Coronary artery (tissue), 2 donors: ENCODE measurements at places on chromosomes 1 and 21.

GRCh38 chr21:37849506-37850102 lies 66.7 kb downstream of the KCNJ6 start:
- no peak for DNase-seq

DNA sequence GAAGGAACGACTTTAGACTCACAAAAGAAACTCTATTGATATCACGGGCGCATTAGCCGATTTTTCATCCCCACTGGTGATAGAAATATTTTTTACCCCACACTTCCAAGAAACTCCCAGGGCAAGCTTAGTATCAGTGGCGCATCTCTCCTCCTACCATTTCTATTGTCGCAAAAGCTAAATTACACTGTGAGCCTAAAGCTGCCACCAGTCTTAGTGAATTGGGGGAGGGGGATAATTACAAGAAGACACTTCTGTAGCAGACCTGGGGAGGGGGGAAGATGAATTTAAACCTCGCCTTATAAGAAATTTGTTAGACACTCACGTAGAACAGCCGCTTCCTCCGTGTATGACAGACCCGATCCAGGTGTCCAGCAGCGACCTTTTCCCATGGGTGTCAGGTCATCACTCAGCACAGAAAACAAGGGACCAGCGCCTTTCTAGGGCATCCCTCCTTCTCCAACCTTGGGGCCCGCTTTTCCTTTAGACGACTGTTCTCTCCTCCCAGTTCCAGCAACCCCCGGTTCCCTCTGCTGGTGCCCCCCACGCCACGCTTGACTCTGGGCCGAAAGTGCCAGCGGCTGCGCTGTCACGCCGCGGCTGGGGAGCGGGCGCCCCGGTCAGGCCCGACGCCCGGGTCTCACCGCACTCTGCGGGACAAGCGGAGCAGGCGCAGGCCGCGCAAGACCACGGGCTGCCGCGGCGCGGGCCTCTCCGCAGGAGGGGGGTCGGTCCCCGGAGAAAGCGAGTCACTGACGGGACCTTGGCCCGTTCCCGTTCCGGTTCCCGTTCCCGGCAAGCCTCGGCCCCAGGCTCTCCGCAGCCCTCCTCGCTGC lies 821 bp downstream of the PHC2 start:
- peak; percentile 78 for DNase-seq

- no peak for DNase-seq
Observed at GRCh38 chr21:14737922-14738321, 191.8 kb upstream of the SAMSN1 start.

DNA sequence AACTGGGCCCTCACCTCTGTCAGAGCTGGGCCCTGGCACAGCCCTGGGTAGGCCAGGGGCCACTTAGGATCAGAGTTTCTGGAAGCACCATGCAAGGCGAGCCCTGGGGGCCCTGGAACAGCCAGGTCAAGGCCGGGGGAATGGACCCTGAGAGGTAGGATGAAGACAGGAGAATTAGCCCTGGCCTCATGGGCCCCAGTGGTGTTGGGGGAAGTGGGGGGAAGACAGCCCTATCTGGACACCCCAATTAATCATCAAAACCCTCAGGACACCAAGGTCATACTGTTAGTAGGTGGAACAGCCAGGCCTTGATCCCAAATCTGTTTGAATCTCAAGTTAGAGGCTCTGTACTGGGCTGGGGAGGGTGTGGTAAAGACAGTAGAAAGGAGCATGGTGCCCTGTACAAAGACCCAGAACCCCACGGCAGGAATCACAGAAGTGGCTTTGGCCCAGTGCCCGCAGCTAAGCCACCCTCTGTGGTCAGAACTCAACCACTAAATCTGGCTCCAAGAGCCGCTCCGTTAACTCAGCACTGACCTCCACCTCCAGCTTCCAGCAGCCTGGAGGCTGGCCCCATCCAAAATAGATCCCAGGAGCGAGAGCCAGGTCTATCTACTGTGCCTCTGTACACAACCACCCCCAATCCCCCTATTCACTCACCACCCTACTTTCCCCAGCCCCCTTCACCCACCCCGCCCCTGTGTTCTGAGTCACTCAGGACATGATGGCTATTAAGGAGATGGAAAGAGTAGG lies 14.0 kb upstream of the TRIM63 start:
- DNase-seq = no peak

DNA sequence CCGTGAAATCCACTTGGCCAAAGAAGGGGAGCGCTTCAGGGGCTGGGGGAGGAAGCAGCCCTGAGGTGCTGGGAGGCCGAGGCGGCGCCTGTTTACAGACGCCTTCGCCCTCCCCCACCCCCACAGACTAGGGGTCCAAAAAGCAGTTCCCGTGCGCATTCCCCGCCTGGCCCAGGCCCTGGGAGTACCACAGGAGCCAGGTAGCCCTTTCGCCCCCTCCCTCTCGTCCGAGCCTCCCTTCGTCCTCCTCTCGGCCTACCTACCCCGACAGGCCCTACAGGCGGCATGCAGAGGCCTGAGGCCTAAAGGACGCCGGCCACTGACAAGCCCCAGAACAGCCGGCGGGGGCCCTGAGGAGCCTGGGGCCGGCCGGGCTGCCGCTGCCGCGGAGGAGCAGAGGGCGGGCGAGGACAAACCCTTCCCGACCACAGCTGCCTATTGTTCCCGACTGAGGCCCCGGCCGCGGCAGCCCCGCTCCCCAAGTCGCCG lies 522 bp downstream of the RC3H1 start:
- no peak for DNase-seq

DNA sequence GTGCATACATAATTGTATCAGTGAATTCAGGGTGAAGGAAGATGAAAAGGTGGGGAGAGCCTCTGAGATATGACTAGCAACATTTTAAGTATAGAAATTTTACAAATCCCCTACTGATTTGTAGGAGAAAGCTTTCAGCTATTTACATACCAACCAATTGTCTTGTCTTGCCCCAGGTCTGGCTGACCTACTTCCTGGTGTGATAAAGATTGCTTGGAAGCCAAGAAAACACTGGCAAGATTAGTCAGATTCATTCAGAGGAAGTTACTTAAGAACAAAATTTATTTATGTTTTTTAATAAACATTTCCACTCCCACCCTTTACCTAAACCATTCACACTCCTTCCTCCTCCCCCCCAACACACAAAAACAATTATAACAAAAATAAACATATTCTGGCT lies 17.5 kb downstream of the PTGS2 start:
- no peak for DNase-seq

GRCh38 chr1:19346026-19346425 lies 33.9 kb downstream of the SLC66A1 start:
- no peak for DNase-seq

DNA sequence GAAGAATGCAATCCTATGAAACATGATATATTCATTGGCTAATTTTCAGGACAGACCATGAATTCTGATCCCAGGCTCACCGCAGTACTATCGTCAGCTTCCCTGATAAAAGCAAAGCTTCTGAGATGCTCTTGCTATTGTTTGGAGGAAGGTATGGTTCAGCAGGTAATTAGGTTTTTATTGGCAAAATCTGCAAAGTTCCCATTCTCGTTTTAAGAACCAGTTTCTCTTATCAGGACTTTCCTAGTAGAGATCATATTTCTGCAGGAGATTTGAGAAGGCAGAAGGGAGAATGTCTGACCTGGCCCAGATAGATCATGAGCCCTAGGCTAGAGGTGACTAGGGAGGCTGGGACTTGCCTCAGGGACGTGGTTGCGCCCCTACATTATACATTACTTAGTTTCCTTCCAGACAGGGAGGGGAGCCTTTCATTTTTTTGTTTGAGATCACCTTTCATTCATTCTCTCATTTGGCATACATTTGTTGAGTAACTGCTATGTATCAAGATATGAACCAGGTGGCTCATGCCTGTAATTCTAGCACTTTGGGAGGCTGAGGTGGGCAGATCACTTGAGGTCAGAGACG lies 108.8 kb downstream of the NRIP1 start:
- no peak for DNase-seq

DNA sequence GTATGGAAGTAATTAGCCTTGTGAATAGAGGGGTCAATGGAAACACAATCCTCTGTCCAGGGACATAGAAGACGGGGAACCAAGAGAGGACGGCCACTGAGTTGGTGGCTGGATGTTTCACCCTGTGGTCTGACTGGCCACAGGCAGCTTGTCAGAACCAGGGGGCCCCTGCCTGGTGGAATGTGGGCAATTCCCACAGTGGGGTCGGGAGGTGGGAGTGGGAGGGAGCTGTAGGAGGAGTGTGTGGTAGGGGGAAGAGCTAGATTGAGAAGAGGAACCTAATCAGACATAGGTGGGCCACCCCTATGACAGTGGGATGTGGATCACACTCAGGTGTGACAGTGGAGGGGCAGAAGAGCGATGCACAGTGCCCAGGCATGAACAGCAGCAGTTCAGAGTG lies 31.3 kb downstream of the TRIM62 start:
- no peak for DNase-seq

DNA sequence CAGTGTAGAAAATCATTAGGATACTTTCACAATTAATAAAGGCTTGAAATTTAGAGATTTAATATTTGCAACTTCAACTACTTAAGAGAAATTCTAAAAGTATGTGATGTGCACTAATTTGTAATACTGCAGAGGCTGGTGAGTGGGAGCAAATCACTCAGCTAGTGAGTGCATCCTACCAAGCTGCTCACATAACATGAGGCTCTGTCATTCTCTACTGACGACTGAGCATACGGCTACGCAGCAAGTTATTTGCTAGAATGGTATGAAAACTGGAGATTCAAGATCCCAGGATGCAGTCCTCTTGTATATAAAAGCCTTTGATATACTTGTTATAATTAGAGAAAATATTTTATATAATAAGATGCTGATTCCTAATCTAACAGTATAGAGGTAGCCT lies 90.1 kb downstream of the ATP1B1 start:
- DNase-seq = no peak

- DNase-seq = no peak
Observed at GRCh38 chr1:112346801-112347350, 49.1 kb upstream of the CTTNBP2NL start.

DNA sequence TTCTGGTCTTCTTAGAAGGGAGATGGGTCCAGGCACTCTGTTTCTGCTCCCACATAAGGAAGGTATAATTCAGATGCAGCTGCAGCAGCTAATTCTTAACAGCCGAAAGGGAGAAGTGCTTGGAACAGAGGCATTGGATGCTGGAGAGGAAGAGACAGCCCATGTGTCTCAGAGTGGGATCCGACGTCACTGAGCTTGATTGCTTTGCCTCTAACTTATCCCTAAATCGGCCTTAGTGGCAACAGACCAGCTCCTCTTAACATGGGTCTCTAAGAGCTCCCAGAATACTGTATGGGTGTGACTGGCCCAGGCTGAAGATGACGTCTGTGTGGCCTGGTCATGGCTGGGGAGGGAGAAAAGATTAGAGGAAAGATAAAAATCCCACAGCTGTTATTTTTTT lies 40.7 kb upstream of the KCND3 start:
- DNase-seq = no peak

- DNase-seq = peak; percentile 94
Observed at GRCh38 chr1:202235856-202236837, 42.5 kb downstream of the LGR6 start.

GRCh38 chr1:204669579-204669978 lies 16.0 kb downstream of the LRRN2 start:
- DNase-seq = no peak

DNA sequence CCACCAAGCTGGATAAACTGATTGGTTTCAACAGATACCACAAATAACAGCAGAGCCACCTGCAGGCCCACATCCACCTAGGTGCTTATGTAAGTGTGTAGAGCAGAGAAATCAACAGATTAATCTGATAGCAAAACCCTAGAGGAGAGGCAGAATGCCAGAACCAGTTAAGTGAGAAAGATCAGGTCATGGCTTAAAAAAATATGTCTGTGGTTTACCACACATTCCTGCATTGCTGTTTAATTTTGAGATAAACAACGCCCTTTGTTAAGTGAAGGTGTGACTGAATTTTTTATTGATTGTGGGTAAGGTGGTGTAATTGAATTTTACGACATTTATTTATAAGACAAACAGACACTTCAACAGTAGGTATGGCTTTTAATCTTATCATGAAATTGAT lies 21.2 kb downstream of the CRNN start:
- DNase-seq = no peak

- no peak for DNase-seq
Observed at GRCh38 chr1:200665861-200666260, 3.8 kb downstream of the DDX59 start.

GRCh38 chr21:33261635-33262034 lies 4.5 kb upstream of the IL10RB start:
- DNase-seq = no peak

DNA sequence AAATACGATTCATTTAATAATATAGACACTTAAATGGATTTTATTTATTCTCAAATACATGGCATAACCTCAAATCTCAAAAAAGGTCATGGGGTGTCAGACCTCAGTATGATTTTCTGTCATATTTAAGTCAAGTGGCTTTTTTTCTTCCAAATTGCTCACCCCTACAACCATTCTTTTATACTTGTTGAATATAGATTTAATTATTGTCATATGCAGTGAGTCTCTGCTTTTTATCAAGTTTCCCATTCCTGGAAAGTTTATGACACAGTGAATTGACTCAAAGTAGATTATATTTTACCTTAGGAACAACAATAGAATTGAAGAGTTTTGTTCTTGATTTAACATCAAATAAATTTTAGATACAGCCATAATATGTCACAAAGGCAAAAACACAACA lies 59.5 kb upstream of the IRF2BP2 start:
- DNase-seq = no peak

GRCh38 chr1:161981126-161981525 lies 42.5 kb downstream of the OLFML2B start:
- peak; percentile 61 for DNase-seq

DNA sequence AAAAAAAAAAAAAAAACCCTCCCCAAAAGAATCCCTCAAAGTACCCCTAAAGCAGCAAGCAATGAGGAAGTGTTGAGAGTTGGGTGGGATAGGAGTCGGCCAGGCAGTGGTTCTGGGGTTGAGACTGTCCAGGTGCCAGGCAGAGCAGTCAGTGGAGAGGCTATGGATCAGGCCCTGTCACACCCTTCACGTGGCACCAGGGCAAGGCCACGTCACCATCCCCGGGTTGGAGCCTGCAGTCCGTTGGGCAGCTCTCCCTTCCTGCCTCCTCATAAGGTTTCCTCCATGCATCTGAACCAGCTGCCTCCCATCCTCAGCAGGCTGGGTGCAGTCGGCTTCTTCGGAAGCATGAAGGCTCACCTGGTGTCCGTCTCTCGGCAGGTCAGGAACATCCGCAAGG lies 36.5 kb upstream of the SELENON start:
- DNase-seq = no peak

GRCh38 chr1:227244339-227245118 lies 73.8 kb downstream of the CDC42BPA start:
- DNase-seq = no peak

DNA sequence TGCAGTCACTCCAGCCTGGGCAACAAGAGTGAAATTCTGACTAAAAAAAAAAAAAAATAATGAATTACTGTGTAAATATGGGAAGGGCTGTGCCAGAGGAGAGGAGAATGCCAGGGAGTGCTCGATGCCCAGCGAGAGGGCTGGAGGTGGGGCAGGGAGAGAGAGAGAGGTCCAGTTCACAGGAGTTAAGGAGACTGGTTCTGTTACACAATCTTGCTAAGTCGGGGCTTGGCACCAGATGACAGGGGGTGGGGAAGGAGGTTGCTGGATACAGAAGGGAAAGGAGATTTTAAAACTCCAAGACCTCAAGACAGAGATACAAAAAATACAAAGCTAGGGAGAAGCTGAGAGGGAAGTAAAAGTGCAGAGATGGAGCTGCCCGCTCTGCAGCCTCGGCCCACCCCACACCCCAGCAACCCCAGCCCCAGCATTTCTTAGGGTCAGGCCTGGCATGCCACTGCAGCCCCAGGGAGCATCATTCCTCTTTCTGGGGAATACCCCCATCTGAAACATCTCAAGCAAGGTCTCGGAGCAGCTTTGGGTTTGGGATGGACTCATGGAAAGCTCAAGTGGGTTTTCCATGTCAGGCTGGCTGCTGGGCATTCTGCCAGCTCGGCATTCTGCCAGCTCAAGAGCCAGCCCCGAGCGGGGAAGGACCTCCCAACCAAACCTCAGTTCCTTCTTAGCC lies 991 bp downstream of the SELENBP1 start:
- no peak for DNase-seq
